H7 (cell line): ENCODE measurements at places on chromosomes 12 and 14. TPM values are rescaled to one million over a fixed set of nuclear protein-coding genes. Genes with fewer than 3 reads are reported as not detected.
A peak's percentile ranks its signal among the peaks of the same experiment; 100 is the strongest.

GRCh38 chr12:75488553-75488952 lies 8.0 kb downstream of the GLIPR1 start:
- peak; percentile 32 for DNase-seq

GRCh38 chr12:51200806-51201205 lies 17.1 kb downstream of the POU6F1 start:
- DNase-seq, result no peak

DNA sequence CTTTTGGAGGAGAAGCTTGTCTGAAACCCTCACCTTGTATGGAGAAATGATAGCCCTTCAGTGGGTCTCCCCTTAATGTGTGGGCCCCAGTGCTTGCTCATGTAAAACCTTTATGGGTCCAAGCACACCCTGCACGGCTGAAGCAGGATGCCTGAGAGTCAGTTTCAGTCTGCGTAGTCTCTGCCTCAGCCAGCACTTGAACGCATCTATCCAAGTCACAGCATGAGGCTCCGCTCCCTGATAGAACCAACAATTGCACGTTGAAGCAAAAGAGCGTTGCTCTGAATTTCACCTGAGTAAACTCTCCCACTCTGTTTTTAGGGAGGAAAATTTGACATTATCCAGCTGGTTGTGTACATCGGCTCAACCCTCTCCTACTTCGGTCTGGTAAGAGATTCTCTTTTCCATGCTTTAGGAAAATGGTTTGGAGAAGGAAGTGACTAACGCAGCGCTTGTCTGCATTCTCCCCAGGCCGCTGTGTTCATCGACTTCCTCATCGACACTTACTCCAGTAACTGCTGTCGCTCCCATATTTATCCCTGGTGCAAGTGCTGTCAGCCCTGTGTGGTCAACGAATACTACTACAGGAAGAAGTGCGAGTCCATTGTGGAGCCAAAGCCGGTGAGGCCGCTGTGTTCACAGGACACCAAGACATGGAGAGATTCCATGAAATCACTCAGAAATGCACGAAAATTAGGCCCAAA lies 33.0 kb upstream of the P2RX4 start:
- DNase-seq, result no peak

- DNase-seq, result no peak
Observed at GRCh38 chr14:36869125-36869524, 207.5 kb downstream of the PAX9 start.

- no peak for DNase-seq
Observed at GRCh38 chr12:26795910-26796309, 37.1 kb downstream of the ITPR2 start.

Gene TMTC2
- total RNA-seq, result 3.7 and 4.8 TPM in 2 replicates

Gene AMIGO2
- 10.3 and 15.3 TPM in 2 replicates for total RNA-seq
